Activated naive CD4-positive, alpha-beta T cell treated with anti-CD3 and anti-CD28 coated beads for 36 hours (primary cell): ENCODE measurements at places on chromosomes 6 and 20. TPM values are rescaled to one million over a fixed set of nuclear protein-coding genes. Genes with fewer than 3 reads are reported as not detected.

The BMP5 gene
- not detected for total RNA-seq

GRCh38 chr6:85458184-85458583 lies 8.3 kb downstream of the NT5E start:
- no peak overlapping the region for H3K4me3 ChIP-seq
- no peak overlapping the region for H3K27ac ChIP-seq
- no peaks in the 10 kb centered on the region for H3K36me3 ChIP-seq
- peaks cover 47% of the 10 kb centered on the region for H3K4me1 ChIP-seq
- no peak for DNase-seq
- peaks cover 11% of the 10 kb centered on the region for H3K27me3 ChIP-seq

- no peak overlapping the region for H3K27ac ChIP-seq
- DNase-seq = no peak
- no peaks in the 10 kb centered on the region for H3K36me3 ChIP-seq
- H3K4me3 ChIP-seq = no peak overlapping the region
- H3K4me1 ChIP-seq = peaks cover 22% of the 10 kb centered on the region
Measured at GRCh38 chr20:20366551-20366875, 1.4 kb upstream of the INSM1 start.

The TLDC2 gene
- not detected for total RNA-seq

- H3K4me1 ChIP-seq = no peaks in the 10 kb centered on the region
- H3K4me3 ChIP-seq = no peak overlapping the region
- no peaks in the 10 kb centered on the region for H3K36me3 ChIP-seq
- H3K27me3 ChIP-seq = no peaks in the 10 kb centered on the region
Measured at GRCh38 chr6:94362061-94362864, 942.9 kb upstream of the EPHA7 start.
